Fibroblast of lung (primary cell): ENCODE measurements at places on chromosomes 1 and 21. TPM values are rescaled to one million over a fixed set of nuclear protein-coding genes. Genes with fewer than 3 reads are reported as not detected.

GRCh38 chr1:31413405-31414001, 490 bp downstream of the SERINC2 start:
- DNase-seq, result peak; percentile 36

DNA sequence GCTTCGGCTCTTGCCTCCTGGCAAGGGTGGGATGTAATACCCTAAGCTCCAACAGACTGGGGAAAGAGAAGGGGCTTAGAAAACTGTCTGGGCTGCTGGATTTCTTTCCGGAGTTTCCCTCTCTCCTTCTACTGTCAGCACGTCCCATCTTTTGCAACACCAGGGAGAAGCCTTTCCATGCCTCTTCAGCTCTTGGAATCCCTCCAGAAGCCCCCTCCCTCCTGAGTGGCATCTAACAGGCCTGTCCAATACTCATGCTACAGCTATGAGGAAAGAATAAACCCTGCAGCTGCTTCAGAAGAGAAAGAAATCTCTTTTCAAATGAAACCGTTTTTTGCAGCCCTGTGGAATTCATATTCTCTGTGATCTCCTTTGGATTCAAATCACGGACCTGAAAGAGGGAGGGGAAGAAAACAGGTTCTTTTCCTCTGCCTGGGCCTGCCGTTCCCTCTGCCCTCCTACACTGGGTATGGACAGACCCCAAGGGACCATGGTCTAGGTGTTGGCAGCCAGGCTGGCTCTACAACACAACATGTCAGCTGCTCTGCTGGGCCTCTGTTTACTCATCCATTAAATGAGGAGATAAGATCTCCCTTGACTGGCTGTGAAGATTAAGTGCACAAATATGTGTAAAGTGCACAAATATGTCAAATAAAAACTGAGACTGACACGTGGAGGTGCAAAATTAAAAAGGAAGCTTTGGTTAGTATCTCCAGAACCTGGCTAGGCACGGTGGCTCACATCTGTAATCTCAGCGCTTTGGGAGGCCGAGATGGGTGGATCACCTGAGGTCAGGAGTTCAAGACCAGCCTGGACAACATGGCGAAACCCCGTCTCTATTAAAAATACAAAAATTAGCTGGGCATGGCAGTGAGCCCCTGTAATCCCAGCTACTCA, 6.0 kb upstream of the CAPN2 start:
- DNase-seq, result peak; percentile 89

- DNase-seq, result peak; percentile 74
Measured at GRCh38 chr1:28112388-28113241, 24.2 kb upstream of the EYA3 start.

PPM1J gene
- 0.83 and 1.0 TPM in 2 replicates for total RNA-seq

- DNase-seq, result no peak
Measured at GRCh38 chr1:20578721-20579395, 10.0 kb upstream of the CDA start.

DNA sequence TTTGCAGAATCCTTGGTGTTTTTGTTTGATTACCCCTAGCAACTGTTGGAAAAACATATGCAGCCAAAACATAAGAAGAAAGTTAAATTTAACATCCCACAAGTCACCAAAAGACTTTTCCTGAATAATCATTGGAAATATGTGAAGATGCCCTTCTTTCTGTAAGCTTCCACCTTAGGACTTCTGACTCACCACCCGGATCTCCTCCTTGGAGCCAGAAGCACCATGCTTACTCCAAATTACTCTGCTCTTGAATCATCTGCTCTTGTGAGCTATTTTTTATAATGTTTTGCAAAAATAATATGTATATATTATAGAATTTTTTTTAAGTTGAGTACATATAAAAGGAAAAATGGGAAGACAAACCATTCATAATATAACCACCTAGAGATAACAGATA, 391.7 kb downstream of the KCTD3 start:
- DNase-seq, result peak; percentile 6

GRCh38 chr1:192610112-192610889, 25.6 kb upstream of the RGS13 start:
- peak; percentile 23 for DNase-seq

ELAPOR1 gene
- 0.17 and 0.26 TPM in 2 replicates for total RNA-seq

EDEM3 gene
- total RNA-seq, result 47.9 and 52.4 TPM in 2 replicates

GRCh38 chr1:161935264-161935663, 88.4 kb downstream of the OLFML2B start:
- DNase-seq, result no peak

MFSD2A gene
- total RNA-seq, result 1.0 and 1.2 TPM in 2 replicates

DNA sequence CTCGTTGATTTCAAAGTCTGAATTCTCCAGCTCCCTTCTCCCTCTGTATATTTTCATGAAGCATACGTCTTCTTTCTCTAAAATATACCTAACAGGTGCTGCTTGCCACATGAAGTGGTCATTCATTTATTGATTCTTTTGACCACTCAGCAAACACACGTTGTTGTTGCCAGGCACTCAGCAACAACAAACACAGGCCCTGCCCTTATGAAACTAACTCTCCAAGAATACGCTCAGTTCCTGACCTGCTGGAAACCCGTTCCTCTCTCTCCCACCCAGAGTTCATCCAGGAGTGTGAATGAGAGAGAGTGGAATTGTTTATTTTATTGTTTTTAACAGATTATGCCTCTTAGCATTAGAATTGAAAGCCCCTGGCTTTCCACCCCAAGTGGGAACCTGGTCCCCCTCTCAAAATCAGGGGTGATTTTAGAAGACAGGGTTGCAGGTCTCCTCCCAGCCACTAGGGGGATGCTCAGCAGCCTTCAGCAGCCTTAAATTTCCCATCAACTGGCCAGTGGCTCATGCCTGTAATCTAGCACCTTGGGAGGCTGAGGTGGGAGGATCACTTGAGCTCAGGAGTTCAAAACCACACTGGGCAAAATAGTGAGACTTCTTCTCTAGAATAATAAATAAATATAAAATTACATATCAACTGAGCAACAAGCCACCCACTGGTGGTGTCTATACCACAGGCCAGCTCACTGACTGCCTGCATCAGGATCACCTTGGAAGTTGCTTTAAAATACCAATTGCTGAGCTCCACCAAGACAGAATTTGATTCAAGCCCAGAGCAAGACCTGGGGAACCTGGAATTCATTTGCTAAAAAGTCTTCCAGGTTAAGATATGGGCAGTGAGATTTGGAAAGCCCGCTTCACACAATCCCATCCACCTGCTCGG, 181.0 kb upstream of the KLHDC7A start:
- DNase-seq, result no peak

DNA sequence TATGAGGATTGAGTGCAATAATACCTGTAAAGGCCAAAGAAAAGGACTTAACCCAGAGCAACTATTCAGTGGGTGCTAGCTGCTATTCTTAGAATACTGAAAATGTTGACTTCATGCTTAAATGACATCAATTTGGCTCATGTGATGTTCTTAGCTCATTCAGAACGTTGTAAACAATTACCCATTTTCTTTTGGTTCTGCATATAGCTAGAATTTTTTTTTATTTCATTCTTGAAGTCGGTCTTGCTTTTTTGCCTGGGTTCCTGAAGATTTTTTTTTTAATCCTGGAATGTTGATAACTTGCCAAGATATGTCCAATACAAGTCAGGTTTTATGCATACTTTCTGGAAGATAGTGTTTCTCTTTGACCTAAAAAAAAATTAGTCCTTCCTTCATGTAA, 772.0 kb downstream of the LTN1 start:
- peak; percentile 45 for DNase-seq

RWDD3 gene
- 17.5 and 20.5 TPM in 2 replicates for total RNA-seq

LAD1 gene
- not detected in 2 replicates for total RNA-seq

SETDB1 gene
- total RNA-seq, result 26.7 and 30.7 TPM in 2 replicates

DNA sequence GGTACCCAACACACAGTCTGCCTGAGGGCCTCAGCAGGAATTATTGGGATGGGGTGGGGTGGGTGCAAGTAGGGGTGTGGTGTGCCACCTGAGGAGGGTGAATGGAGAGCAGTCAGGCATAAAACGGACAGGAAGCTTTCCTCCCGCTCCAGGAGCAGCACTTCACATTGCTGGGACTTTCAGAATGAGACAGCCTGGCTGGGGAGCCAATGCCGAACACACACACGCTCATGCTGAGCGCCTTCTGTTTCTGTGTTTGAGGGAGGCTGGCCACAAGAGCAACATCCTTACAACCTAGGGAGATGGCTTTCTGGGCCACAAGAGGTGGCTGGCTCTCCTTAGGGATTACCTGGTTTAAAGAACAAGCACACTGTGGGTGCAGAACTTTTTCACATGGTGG, 98.0 kb downstream of the LAMC2 start:
- no peak for DNase-seq
